ENCODE measurements at places on chromosomes 13 and 19. TPM values are rescaled to one million over a fixed set of nuclear protein-coding genes. Genes with fewer than 3 reads are reported as not detected.

The SIGLEC5 gene
- not detected for total RNA-seq

The SIGLEC8 gene
- total RNA-seq = not detected

DNA sequence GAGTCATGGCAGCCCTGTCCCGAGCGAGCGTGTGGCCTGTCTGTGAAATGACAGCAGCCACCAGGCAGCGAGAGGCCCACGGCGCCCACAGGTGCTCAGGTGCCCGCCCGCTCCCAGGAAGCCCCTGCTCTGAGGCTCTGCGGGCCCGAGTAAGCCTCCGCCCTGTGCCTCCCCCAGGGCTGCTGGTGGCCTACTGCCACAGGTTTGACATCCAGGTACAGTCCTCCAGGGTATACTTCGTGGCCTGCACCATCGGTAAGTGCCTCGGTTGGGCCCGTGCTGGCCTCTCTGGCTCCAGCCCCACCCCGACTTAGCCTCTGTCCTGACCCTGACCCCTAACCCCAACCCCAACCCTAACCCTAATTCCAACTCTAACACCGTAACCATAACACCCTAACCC, 15.0 kb upstream of the TMPRSS9 start:
- H3K27ac ChIP-seq = no peak overlapping the region
- no peaks in the 10 kb centered on the region for H3K4me1 ChIP-seq
- no peak for DNase-seq
- H3K27me3 ChIP-seq = no peaks in the 10 kb centered on the region

DNA sequence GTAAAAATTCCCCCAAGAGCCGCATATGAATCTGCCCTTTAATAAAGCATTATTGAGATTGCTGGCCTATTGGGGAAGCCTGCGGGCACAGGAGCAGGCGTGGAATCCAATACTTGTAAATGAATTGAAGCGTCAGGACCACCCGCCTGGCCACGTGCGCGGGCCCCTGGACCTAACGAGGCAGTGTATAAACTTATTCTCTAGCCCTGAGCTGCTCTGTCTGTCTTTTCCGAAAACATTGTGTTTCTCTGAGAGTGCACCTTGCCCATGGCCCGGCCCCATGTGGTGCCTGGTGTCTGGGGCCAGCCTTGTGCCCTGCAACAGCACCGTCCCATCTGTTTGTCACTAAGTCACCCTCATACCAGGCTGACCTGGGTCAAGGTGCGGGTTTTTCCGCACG, 14.4 kb downstream of the UBXN6 start:
- DNase-seq = no peak
- H3K4me3 ChIP-seq = no peak overlapping the region

DNA sequence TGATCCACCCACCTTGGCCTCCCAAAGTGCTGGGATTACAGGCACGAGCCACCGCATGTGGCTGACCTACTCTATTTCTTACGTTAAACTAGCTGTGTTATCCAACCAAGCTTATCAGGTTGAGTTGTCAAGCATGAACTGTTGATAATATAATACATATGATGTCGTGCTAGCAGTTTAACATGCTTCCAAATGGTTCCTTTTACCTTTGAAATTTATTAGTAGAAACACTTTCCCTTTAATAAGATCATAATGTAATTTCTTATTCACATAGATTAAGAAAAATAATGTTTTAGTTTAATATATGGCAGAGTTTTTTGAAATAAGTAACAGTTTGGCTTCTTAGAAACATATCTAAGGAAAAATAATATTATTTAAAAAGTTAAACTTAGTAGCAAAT, 34.4 kb upstream of the VWA8 start:
- H3K4me1 ChIP-seq = no peaks in the 10 kb centered on the region
- peaks cover 9% of the 10 kb centered on the region for H3K27me3 ChIP-seq
- no peak overlapping the region for H3K27ac ChIP-seq
- no peaks in the 10 kb centered on the region for H3K36me3 ChIP-seq
- no peak for DNase-seq
- H3K4me3 ChIP-seq = no peak overlapping the region

DNA sequence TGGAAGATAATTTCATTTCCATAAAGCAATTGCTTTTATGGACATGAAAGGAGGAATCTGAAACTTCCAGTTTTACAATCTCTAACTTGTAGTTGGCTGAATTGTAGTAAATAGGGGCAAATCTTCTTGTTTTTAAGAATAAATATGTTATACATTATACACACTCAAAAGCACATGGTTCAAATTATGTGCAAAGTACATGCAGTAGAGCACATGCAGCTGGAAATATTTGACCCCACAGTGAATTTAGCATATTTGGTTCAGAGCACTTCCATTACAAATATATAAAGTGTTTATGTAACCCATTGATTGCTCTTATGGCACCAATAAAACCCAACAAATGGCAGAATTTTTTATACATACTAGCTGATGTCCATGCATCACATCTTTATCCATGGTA, 180.5 kb downstream of the IRS2 start:
- no peaks in the 10 kb centered on the region for H3K4me1 ChIP-seq
- H3K36me3 ChIP-seq = no peaks in the 10 kb centered on the region
- no peak overlapping the region for H3K27ac ChIP-seq
- peaks cover 5% of the 10 kb centered on the region for H3K27me3 ChIP-seq
- H3K4me3 ChIP-seq = no peak overlapping the region

- no peak overlapping the region for H3K27ac ChIP-seq
- no peak overlapping the region for H3K4me3 ChIP-seq
- H3K4me1 ChIP-seq = peaks cover 20% of the 10 kb centered on the region
- no peaks in the 10 kb centered on the region for H3K36me3 ChIP-seq
- peaks cover 23% of the 10 kb centered on the region for H3K27me3 ChIP-seq
These were observed 7.3 kb upstream of the MEDAG start for GRCh38 chr13:30898678-30899241.

DNA sequence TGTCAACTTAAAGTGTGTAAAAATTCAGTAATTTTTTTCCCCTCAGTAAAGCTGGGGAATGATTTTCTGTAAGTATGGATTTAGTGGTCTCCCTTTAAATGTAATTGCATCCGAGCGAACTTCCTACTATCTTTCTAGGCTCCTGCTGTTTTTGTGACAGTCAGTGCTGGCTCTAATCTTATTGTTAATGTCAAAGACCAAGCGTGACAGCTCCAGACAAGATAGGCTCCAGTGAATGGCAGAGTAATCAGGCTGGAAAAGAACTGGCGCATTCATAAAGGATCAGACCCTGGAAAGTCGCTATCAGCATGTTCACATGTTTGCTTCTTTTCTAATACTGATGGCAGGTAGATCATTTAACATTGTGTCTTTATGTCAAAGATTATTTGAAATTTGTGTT, 908.0 kb upstream of the ATXN8OS start:
- H3K4me1 ChIP-seq = no peaks in the 10 kb centered on the region
- no peak overlapping the region for H3K27ac ChIP-seq

Measured in activated CD4-positive, alpha-beta memory T cell treated with anti-CD3 and anti-CD28 coated beads for 36 hours (primary cell).